ENCODE measurements at places on chromosomes 1 and 21. TPM values are rescaled to one million over a fixed set of nuclear protein-coding genes. Genes with fewer than 3 reads are reported as not detected.

KRTAP19-1 gene
- not detected for total RNA-seq

DNAI4 gene
- total RNA-seq: 0.56 TPM

CASP9 gene
- total RNA-seq: 6.0 TPM

DNAH14 gene
- 11.5 TPM for total RNA-seq

KRTAP13-1 gene
- not detected for total RNA-seq

HCN3 gene
- 0.26 TPM for total RNA-seq

SRM gene
- 78.9 TPM for total RNA-seq

CFHR5 gene
- total RNA-seq: not detected

TNNT2 gene
- not detected for total RNA-seq

SYCP1 gene
- not detected for total RNA-seq

ARHGAP29 gene
- total RNA-seq: 5.4 TPM

AQP10 gene
- under 0.01 TPM for total RNA-seq

PAQR6 gene
- 2.1 TPM for total RNA-seq

ARMH1 gene
- 1.2 TPM for total RNA-seq
